ENCODE measurements at places on chromosomes 5 and 9.

DNA sequence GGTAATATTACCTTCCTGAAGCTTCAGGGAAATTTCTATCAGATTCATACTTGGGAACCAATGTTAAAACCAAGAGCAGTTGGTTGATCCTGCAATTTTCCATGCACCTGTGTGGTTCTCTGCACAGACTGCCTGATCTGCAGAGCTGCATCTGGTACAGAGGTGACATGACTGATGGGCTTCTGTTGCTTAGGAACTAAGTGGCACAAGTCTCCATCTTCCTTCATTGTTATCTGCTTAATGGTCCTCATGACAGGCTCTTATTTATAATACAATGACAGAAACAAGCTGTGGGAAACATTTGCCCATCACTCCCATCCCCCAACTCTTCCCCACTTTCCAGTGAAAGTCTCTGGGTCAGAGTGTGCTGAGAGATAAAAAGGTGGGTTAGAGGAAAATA, 799.1 kb downstream of the TAF11L14 start:
- no peak for DNase-seq

GRCh38 chr9:127336506-127337352, 60.2 kb upstream of the SLC2A8 start:
- DNase-seq = no peak

- no peak for DNase-seq
Measured at GRCh38 chr5:40204144-40204543, 475.6 kb upstream of the PTGER4 start.

DNA sequence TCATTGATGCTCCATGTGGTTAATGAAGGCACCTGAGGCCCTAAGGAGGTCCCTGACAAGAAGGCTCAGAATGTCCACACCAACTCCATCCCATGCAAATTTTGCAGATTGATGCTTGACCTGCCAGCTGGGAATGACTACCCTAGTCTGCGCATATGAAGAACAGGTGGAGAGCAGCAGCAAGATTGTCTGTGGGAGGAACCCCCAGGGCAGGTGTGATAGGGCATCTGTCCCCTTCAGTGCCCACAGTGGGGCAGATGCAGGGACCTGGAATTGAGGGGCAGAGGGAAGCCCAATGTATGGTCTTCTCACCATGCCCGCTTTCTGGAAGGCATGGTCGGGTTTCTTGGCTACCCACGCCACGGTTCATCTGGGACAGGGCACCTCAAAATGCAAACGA, 79.6 kb downstream of the MACROH2A1 start:
- no peak for DNase-seq

DNA sequence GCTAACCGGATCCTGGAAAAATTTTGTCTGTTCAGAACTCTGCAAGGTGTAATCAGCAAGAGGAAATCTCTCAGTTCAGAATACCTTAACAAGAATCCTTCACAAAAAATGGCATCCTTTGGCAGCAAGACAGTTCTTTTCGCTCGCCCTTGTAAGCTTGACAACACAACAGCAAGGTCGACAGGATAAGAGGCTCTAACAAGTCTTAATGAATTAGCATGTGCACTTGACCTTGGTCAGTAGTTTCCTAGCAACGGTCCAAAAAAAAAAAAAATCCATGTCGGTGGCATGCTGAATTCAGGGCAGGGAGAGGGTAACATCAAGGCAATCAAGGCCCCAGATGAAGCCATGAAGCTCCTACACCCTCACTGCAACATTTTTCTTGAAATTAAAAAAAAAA, 172.8 kb downstream of the APBA1 start:
- DNase-seq = no peak

- no peak for DNase-seq
Measured at GRCh38 chr5:149117970-149118369, 23.3 kb upstream of the ABLIM3 start.

DNA sequence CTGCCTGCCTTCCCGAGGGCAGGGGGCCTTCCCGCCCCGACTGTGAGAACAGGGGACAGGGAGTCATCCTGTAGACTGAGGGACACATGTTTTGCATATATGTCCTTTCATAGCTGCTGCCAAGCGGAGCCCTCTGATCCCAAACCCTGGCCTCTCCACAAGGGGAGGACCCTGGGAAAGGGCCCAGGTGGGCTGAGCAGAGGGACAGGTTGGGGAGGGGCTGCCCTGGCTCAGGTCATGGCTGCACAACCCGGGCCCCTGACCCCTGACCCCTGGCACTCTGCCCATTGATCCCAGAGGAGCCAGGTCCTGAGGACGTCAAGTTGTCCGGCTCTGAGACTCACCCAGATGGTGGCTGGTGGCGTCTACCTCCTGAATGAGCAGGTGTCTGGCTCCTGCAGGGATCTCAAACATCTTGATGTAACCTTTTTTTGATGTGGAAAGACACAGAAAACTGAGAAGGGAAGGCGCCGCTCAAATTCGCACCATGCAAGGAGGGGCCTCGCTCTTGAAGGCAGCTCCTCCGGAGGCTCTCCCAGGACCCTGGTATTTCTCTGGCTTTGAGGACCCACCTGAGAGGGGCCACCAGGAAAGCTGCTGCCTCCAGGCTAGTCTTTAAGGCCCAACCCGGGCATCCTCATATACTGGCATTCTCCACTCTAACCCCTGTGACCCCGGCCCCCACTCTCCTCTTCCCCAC, 71.9 kb downstream of the ZNF354C start:
- no peak for DNase-seq

GRCh38 chr5:348726-349125, 27.2 kb downstream of the AHRR start:
- DNase-seq = no peak

DNA sequence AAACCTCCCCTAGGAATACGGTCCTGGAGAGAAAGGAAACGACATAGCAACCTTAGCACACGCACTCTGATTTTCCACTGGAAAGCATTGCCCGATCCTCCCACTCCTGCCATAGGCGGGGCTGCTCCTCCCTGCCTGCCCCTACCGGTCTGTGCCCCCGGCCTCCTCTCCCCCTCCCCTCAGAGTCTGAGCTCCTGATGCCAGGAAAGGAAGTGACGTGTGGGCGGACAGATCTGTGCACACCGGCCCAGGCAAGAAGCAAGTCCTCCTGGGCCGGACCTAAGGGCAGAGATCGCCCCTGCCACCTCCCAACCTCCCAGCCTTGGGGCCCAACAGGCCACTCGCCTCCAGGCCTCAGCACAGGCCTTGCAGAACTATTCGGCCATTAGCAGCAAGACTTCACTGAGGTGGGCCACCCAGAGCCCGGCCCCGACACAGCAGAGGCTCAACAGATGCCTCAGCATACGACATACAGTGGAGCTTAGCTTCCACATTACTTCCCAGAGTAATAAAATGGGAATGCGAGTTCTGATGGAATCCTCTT, 7.2 kb downstream of the NINJ1 start:
- no peak for DNase-seq

- no peak for DNase-seq
Measured at GRCh38 chr9:106885451-106885850, 22.5 kb downstream of the ZNF462 start.

DNA sequence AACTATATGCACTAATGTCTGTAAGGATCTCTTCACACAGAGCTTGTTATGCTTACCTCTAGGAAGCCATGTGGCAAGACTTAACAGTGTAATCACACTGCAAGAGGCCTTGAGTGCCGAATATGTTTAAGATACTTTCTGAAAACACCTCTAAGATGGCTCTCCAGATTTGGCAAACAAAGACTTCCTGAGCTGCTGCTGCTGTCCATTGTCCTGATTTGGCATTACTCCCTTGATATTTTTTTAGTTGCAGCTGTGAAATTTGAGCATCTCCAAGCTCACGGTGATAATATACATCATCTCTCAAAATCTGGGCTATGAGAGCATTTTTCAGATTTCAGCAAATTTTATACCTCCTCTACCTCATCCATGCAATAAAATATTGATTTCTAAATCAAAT, 384.5 kb upstream of the CDH6 start:
- no peak for DNase-seq

- DNase-seq = no peak
Measured at GRCh38 chr5:140674211-140674610, 835 bp upstream of the DND1 start.

GRCh38 chr5:40628407-40628806, 51.3 kb upstream of the PTGER4 start:
- no peak for DNase-seq

DNA sequence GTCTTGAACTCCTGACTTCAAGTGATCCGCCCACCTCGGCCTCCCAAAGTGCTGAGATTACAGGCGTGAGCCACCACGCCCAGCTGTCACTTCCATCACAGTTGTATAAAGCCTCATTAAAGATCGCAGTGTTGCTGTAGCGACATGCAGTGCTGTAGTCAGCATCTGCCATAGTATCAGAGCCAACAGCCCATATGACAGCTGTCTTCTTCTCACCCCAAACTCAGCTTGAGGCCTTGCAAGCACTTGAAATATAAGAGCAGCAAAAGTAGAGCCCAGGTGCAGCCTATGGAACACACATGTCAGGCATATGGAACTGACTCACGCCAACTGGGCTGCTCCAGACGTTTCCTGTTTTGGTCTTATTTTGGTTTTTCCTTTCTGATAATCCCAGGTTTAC, 167.8 kb downstream of the TRIO start:
- DNase-seq = no peak

DNA sequence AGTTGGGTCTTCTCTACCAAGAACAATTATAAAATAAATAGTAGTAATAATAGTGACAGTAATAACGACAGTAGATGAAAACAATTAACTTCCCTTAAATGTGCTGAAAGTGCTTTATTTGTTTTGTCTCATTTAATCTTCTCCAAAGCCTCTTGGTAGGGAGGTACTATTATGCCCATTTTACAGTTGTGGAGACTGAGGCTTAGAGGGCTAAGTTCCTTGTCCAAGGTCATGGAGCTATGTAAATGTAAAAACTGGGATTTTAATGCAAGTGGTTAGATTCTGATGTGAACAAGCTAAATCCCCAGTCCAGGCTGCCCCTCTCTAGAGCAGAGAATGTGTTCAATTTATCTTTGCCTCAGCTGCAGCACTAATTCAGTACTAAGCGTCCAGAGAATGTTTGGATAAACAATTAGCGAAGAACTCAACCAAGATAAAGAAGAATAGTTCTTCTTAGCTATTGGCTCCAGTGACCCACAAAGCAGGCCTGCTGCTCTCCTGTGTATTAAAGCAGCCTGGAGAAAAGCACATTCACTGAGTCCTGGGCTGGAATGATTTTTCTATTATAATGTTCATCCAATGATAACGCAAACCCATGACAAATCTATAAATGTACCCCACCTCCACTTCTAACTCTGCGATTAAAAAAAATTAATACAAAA, 68.8 kb downstream of the NPR3 start:
- DNase-seq = no peak

DNA sequence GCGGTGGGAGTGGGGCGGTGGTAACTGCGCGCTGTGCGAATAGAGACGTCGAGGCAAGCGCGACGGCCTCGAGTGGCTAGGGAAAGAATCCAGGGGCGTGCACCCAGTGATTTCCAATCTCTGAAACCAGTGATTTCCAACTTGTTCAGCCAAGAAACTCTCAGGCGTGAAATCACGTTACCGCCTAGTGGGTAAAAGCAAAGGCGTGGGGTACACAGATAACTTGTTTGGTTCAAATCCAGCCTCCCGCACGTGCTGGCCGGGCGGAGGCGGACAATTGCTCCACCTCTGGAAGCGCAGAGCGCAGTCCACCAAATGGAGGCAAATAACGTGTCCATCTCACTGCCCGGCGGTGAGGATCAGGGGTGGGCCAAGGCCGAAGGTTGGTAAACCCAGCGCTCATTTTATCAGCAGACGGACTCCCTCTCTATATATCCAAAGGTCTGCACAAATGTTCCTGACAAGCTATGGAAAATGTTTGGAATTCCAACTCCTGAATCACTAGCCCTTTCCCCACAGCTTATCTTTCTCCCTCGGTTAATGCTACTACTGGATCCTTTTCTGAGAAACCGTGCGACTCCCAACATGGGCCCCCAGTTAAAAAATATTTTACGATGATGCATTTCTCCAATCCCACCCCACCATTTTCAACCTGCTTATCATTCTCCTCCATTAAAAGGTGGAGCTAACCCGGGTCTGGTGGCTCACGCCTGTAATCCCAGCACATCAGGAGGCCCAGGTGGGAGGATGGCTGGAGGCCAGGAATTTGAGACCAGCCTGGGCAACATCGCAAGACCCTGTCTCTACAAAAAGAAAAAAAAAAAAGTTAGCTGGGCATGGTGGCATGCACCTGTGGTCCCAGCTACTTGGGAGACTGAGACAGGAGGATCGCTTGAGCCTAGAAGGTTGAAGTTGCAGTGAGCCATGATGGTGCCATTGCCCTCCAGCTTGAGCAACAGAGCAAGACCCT, 950 bp upstream of the FNBP1 start:
- DNase-seq = no peak

DNA sequence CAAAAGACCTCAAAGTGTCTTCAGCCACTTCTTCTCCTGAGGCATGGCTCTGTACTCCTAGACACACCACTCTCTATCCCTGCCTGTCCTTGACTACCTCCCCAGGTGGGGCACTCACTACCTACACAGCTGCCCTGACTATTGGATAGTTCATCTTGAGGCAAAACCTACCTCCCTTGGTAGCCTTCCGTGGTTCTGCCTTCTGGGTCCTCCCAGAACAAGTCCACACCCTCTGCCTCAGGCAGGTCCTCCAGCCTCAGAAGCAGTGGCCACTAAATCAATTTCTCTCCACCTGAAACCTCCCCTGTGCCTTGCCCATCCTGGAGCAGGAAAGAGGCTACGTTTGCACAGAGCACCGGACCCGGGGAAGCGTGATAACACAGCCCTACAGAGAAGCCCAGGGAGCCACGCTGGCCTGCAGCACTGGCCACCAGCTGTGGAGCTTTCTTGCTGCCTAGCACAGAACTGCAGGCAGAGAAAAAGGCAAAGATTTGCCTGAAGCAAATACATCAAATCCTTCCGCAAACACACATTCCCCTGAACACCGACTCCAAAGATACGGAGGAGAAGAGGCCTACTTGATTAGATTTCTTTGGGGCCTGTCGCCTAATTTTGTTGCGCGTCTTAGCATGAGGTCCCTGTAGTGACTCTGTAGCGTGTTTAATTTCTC, 141.8 kb downstream of the C9orf50 start:
- DNase-seq = no peak
